ENCODE measurements at places on chromosomes 4 and X.

DNA sequence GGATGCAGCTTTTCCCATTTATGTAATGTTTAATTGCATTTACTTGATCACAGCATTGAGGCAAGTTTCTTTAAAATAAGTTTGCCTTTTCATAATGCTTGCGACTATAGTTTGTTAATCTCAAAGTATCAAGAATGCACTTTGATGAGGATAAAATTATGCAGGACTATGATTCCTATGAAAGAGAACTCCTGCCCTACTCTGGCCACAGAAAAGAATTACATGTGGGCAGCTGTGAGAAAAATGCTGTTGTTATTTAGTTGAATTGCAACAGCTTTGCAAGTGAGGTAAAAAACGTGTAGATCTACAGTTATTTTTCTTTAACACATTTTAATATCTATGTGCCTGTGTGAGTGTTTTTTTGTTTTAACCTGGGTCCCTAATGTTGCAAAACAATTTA is 12.5 kb upstream of the OSTC start:
- no peak for ATAC-seq

DNA sequence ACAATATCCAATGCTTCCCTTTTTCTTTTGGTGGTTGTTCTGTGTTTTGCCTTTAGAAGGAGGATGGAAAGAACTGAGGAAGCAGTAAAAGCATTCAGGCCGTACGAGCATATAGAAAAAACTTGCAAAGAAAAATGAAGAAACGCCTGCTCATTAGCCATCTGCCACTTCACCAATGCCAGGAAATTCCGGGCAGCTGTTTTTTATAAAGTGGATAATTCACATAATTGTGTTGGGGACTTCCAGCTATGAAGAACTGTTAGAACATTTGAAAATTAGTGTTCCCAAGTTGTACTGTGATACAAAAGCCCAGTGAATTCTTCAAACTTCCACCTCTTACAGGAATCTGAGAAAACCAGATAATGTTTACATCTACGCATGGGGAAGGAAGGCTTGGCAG is 11.7 kb downstream of the RELL1 start:
- ATAC-seq = no peak

- no peak for ATAC-seq
Observed at GRCh38 chr4:56348576-56348975, 38.7 kb downstream of the AASDH start.

DNA sequence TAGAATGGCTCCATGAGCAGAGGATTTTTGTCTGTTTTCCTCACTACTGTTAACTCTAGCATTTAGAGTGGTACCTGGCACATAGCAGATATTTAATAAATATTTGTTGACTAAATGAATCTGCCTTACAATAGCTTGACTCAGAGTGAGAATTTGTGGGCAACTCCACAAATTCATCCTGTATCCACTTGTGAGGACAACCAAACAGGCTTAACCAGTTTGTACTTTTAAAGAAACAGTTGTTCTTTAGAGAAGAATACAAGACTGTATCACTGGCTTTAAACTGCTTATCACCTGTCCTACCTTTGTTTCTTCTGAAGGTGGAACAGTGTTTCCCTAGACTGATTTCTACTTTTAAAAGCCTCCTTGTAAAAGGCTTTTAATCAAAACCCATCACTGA is 141.3 kb upstream of the SH3RF1 start:
- no peak for ATAC-seq

GRCh38 chrX:21586001-21586400 is 72.1 kb downstream of the KLHL34 start:
- no peak for ATAC-seq

DNA sequence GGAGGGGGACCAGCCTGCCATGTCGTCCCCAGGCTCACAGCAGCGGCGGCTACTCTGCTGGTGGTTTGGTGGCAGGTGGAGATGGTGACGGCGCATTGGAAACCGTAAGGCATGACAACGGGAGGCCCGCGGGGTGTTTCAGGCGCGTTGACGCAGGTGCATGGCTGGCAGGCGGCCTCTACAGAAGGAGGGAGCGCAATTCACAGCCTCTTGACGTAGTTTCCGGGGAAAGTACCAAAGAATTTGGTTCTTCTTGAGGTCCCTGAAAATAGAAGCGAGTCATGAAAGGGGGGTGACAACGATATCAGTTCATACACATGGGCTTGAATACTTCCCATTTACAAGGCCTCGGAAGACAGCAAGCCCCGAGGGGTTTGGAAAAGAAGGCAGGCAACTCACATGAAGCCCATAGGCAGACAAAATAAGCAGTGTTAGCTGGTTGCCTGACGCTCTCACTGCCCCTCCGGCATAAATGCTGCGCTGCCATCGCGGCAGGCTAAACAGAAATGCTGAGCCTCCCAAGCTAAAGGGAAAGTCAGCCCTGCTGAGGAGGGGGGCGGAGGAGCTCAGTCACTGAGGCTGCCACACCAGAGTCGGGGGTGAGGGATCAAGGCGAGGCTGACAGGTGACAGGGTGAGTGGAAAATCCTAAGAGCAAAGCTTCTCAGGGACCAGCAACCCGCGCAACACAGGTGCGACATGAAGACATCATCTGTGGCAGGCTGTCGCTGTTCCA is 52.3 kb upstream of the PDLIM3 start:
- peak; percentile 99 for ATAC-seq

DNA sequence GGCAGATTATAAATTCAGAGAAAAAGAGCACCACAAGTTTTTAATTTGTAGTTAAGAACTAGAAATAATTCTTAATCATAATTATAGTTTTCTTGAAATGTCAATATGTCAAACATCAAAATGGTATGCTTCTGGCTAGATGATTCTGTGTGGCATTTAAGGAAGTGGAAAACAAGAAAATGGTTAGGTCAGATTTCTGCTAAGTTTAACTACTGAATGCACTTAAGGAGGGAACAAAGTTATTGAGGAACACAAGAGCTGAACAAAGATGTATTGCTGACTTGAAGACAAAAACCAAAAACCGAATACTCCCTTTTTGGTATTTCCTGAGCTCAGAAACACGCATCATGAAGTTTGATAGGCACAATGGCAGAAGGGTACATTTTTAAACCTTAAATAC is 58.7 kb upstream of the GPR34 start:
- ATAC-seq = no peak

- peak; percentile 46 for ATAC-seq
Observed at GRCh38 chr4:53644607-53645006, 53.3 kb upstream of the LNX1 start.

DNA sequence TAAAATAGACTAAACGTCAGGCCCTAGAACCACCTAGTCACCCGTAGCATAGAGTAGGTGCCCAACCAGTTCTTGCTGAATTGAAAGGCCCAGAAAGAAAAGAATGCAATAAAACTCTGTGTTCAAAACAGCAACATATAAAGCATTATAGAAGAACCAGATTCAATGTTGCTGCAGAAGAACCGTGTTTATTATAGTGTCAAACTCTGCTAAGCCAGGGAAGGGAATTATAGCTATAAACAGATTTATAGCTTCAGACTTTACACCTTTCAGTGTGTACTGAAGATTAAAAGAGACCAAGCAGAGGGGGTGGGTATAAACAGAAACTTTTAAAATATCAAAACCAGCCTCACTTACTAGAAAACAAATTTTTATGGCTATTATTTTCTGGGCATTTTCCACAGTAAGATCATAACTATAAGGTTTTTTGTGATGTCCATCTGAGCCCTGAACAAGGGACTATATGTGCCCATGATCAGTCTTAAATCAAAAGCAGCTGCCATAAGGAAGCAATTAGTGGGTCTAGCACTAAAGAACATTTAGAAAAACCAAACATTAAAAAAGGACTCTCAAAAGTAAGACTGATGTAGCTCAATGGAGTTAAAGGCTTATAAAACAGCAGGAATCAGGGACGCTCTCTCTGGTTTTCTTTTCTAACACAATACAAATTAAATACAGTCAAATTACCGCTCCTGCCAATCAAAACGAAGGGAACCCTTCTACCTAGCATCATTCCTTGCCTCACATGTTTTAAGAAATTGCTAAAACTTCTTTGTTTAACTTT is 219.7 kb upstream of the ETNPPL start:
- ATAC-seq = no peak

- no peak for ATAC-seq
Observed at GRCh38 chrX:20434986-20435385, 168.3 kb upstream of the RPS6KA3 start.

GRCh38 chrX:72258174-72258573 is 18.9 kb downstream of the RPS4X start:
- no peak for ATAC-seq

GRCh38 chr4:95985791-95986550 is 146.1 kb downstream of the PDHA2 start:
- no peak for ATAC-seq

DNA sequence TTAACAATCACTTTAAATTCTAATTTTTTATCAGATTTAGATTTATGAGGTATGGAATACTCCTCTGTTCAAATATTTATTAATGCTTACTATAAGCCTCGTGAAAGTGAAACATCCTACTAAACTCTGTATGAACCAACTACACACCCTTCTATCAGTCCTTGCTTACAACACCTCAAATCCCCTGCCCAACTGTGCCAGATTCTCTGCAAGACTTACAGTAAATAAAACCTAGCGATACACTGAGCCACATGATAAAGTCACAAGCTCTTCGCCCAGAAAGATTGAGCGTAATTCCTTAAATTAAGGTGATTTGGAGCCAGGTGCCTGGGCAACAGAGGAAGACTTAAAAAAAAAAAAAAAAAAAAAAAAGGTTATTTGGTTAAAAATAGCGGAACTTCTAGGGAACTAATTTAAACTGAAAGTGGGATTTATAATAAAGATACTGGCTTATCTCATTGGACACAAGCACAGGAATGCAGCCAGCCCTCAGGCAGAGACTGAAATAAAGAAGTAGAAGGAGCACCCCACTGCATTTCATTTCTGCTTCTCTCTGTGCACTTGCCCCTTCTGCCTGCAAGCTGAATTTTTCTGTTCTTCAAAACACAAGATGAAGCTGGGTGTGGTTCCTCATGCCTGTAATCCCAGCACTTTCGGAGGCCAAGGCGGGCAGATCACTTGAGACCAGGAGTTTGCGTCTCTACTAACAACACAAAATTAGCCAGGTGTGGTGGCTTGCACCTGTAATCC is 17.5 kb upstream of the C4orf36 start:
- ATAC-seq = no peak

DNA sequence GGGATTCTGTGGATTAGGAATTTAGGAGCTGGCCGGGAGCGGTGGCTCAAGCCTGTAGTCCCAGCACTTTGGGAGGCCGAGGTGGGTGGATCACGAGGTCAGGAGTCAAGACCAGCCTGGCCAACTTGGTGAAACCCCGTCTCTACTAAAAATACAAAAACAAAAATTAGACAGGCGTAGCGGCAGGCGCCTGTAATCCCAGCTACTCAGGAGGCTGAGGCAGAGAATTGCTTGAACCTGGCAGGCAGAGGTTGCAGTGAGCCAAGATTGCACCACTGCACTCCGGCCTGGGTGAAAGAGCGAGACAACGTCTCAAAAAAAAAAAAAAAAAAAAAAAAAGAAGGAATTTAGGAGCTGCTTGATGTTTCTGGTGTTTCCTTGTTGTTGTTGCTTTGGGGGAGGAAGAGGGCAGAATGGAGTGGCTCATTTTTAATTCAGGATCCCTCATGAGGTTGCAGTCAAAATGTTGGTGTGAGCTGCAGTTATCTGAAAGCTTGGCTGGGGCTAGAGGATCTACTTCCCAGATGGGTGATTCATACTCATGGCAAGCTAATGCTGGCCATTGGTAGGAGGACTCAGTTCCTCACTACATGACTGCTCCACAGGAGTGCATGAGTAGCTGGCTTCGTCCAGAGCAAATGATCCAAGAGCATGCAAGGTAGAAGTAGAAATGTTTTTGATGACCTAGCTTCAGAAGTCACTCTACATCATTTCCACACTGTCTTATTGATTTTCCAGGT is 26.5 kb upstream of the JADE1 start:
- no peak for ATAC-seq

GRCh38 chrX:107683124-107683895 is 55.0 kb downstream of the PRPS1 start:
- ATAC-seq = no peak

DNA sequence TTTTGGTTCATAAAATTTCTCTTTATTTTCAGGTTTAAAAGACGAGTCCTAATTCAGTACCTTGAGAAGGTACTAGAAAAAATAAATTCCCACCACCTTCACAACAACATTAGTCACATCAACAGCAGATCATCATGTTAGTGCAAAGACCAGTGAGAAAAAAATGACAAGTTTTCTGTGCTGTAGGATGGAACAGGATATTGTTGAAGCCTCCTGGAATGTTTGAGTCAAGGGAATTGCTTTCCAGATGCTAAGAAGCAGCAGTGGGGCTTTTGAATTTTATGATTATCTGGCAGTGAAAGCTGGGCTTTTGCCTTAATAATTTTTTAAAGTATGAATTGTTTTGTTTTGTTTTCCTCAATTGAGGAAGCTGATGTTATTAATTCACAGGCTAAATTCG is 61.0 kb downstream of the INTS6L start:
- no peak for ATAC-seq

- peak; percentile 53 for ATAC-seq
Observed at GRCh38 chrX:15438332-15438731, 54.1 kb upstream of the VEGFD start.

DNA sequence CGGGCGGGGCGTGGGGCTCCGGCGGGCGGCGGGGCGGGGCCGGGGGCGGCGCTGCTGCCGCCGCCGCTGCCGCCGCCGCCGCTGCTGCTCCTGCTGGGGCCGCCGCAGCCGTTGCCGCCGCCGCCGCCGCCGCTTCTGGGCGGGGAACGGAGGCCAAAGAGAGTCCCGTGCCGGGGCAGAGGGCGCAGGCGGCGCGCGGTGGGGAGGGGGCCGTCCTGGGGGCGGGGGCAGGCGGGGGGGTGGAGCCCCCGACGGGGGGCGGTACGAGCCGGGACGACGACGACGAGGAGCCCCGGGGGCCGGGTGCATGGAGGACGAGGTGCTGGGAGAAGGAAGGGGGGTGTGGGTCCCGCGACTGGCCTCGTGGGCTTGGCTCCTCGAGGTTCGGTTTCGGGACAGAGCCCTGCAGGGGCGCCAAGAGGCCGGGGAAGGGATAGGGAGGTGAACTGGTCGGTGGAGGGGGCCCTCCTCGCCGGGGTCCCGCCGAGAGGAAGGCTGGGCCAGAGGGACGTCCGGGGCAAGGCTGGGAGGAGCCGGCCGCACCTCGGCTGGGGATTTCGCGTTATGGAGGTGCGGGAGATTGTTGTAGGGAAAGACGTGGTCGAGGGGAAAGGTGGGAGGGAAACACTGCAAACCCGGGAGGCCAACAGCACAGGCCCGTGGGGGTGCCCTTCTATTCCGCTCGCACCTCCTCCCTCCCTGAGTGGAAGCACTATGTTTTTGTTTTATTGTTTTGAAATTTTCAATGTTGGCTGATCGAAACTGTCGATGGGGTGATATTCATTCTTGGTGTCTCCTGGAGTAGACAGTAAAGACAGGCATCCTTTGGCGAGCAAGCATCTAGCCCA is 1.9 kb downstream of the BCORL1 start:
- ATAC-seq = peak; percentile 32

GRCh38 chr4:180696460-180697092 is 1546.6 kb upstream of the TENM3 start:
- ATAC-seq = no peak

DNA sequence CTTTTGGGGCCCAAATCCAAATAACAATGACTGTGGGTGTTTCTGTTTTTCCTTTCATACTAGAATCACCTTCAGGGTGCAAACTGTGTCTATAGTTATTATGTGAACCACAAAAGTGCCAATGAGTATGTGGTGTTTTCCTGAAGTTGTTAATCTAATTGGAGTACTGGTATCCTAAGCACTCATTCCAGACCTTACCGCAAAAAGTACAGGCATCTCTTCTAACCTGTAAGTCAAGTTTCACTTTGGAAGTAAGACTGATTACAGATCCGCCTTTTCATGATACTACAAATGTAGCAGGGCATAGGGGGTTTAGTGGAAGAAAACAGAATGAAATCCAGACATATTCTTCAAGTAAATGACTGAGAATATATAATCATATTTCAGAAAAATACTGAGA is 16.1 kb downstream of the COQ2 start:
- ATAC-seq = no peak

GRCh38 chrX:39507034-39507433 is 590.7 kb downstream of the BCOR start:
- ATAC-seq = no peak

All from stimulated activated memory B cell treated with anti-CD40 and anti-IgM and Interleukin-4, amounts not matched to agents 10 μg/mL and 1 μg/mL and 100 μg/mL, for 72 hours (primary cell).